ENCODE measurements at places on chromosomes 3 and 15.

DNA sequence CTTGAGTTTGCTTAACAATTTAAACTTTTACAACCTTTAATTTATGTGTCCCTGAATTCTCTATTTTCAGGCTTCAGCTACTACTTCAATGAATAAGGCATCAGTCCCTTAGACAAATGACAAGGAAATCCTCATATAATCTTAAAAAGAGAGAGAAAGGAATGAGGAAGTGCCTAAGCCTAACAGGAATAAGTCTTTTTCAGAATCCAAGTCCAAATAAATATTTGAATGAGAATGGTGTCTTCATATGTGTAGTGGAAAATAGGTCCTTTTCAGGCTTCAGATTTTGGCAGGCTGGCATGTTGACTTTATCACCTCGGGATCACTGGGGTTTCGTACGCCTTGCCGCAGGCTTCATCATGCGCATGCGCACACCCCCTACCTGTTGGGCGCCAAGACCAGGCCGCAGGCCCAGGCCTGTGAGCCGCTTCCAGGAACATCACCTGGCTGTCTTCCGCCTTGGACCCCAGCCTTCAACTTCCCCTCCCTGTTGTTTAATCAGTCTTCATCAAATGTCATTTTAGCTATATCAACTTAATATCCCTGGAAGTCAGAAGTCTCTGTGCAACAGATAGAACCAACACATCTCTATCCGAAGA is 334.5 kb downstream of the SOX2 start:
- DNase-seq: no peak

DNA sequence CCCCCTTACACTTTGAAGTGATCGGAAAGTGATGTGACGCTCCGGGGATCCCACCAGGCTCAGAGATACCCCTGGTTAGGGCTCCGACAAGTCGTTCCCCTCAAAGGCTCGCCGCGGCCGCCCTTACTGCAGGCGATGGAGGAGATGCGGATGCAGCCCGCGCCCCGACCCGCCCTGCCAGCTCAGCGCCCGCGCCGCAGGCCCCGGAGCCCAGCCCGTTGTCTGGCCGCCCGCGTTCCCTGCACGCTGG is 228 bp downstream of the GLT8D1 start:
- DNase-seq: no peak

DNA sequence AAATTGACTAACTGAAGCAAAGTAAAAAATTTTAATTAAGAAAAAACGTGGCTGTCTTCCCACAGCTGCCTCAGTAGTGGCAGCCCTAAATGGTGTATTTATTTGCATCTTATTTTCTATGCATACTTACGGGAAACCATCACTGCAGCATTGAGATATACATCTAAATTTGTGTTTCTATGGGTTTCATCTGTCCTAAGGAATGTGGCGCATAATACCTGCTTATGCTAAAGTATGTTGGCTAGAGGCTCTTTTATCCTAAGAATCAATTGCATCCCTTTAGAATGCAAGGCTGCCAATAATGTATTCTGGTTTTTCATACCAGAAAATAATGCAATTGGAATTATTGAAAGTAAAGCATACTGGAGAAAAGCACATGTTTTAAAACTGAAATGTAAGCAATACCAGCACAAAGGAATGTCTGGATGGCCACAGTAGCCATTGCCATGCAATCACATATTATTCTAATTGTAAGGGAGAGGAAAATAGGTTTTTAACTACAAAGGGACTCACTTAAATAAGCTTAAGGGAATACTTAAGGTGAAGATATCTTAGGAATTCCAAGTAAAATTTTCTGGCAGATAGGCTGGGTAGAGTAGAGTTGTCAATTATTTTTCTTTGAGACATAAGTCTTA is 834.5 kb upstream of the NECTIN3 start:
- DNase-seq: peak; percentile 37

DNA sequence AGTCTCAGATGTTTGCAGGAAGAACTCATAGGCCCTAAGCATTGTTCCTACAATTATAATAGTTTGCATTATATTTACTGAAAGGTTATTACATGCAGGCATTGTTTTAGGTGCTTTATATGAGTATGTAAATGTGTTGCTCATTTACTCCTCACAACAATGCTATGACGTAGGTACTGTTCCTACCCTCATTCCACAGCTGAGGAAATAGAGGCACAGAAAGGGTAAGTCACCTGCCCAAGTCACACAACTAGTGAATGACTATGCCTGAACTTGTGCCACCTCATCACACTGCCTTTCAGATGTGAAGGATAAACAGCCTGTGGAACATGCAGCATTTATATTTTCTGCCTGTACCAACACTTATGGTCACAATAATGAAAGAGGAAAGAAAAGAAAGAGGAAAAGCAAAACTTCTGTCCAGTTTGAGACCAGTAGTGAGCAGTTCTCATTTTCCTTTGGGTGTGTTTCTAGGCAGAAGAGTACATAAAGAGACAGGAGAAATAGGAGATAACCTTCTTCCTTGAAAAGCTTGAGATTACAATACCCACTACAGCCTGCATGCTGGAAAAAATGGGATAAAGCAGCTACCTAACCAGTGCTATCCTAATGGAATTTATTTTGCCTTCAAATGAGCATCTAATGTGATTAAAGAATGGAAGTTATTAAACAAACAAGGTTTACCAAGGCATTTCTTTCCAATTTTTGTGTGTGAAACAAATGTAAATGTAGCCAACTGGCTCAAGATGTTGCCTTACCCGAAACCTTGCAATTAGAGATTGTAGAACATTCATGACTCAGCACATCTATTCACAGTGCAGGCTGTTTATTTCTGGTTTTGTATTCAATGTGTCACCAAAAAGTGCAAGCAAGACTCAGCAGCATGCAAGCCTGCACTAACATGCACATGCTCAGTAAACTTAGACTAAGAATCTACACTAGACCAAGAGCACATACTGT is 20.5 kb upstream of the ENTPD3 start:
- DNase-seq: peak; percentile 33

DNA sequence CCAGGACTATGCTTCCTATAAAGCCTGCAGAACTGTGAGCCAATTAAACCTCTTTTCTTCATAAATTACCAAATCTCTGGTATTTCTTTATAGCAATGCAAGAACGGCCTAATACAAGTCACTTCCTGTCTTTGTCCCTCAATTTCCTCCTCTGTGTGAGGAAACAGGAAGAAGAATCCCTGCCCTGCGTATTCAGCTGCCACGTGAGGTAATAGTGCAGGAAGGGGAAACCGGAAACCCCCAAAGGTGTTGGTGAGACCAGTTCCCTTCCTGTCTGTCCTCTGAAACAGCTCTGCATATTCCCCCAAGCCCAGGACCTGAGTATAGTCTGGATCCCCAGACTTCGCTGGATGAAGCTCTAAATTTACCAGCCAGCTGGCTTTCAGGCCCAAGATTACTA is 18.1 kb upstream of the PTPN23 start:
- no peak for DNase-seq

- DNase-seq: no peak
These were observed 21.5 kb downstream of the SCN5A start for GRCh38 chr3:38627956-38628355.

DNA sequence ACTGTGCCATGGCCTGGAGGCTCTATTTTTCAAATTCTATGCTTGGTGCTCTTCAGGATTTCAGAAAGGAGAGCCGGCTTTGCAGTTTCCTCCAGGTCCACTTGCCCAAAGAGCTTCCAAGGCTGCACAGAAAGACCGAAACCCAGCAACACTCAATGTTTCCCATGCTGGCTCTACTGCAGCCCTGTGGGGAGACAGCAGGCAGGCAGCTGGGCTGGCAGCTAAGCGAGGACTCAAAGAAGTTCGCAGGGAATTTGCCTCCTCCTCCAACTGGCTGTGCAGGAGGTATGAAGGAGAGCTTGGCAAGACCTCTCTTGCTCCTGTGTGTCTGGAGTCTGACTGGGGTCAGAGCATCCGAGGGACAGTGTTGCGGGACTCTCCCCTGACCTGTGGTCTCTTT is 17.4 kb upstream of the ITGA11 start:
- no peak for DNase-seq

DNA sequence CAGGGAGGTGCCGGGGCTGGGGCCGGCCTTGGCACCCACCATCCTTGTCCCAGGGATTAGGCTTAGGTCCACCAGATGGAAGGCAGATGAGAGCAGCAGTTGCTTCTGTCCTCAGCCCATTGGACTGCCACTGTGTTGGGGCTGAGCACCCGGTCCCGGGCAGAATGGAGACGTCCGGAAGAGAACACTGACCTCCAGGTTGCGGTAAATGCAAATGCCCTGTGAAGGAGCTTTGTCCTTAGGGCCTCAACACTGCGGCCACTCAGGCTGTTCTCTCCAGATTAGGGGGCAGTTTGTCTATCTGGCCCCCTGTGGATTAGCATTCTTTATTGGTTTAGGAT is at the start of gene SERINC4:
Gene SERINC4, minus strand, starts transcription at position 276 of the 341 bp plus-strand sequence. Its CDS starts 234 bp downstream, at position 42.
- DNase-seq: no peak

DNA sequence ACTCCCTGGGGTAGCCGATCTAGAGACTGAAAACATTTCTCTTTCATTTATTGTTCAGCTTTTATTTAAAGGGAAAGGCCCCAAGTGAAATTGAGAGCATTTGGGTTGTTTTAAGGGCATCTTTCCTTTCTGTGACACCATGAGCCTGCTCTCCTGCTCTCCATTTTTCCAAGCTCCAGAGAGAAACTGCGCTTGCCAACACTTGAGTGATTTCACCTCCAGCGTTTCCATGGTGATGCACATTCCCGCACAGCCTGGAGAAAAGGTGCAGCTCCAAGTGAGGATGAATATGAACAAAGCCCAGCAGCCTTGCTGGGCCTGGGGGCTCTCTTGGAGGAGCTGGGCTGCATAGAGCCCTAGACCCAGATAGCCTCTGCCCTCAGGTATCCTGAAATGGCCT is 159.2 kb upstream of the PPP2R3A start:
- DNase-seq: no peak

GRCh38 chr15:23472678-23473077 is 25.6 kb upstream of the GOLGA6L2 start:
- no peak for DNase-seq

DNA sequence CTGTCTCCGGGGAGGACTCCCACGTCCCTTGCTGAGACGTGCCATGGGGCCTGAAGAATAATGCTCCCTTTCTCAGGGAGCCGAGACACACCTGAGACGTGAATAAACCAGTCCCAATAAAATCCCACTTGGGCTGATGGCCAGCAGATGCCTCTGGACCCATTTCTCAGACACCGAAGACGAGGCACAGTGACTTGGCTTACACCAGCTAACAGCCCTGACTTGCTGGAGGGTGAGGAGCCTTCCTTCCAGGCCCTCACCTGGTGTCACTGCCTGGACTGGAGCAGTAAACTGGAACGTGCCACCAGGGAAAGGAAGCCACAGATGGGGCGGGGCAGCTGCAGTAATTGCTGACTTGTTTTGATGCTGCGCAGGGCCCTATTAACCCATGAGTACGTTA is 189.7 kb downstream of the PDZRN3 start:
- no peak for DNase-seq

DNA sequence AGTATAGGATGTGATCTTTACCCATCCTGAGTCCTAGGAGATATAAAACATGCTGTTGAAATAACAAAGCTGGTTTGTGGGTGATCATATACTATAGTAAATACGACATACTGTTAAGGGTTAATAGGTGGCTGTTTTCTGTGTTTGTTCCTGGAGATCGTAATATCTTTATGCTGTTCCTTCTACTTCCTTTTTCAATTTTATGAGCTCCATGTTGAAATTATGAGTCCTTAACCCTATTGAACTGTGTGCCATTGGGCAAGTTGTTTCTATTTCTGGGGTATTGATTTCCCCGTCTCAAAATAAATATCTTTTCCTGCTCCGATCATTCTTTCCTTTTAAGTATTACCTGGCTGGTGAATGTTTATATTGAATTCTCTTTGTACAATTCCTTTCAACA is 115.1 kb downstream of the LPP start:
- no peak for DNase-seq

DNA sequence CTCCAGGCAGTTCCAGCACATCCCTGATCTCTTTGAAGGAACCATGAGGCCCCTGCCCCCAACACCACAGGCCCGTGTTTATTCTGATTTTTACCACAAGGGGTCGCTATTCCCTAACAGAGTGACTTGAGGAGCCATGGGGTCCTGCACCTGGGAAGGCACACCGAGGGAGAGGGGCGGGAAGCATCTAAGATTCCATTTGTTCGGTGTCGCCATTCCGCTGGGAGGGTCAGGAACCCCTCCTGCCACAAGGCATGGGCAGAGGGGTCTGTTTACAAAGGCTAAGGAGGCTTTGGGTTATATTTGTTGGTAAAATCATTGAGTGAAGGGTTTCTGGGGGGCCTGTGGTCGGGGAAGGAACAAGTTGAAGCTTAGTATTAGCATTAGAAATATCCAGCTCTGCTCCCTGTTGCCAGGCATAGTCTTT is 77.1 kb downstream of the WDR76 start:
- peak; percentile 90 for DNase-seq

DNA sequence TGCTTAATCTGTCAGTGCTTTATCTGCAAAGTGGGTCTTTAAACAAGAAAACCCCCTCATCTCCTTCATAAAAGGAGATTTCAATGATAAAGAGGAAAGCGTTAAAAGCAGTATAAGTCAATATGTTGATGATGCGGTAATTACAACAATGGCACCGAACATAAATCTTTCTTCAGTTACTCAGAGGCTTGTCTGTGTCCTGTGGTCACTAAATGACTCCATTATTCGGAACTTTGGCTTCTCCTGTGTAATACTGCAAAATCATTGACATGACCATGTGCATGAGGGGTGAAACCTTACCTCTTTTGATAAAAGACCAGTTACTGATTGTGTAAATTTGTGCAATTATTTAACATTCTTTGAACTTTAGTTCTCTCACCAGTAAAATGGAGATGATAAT is 4.8 kb upstream of the USP3 start:
- no peak for DNase-seq

GRCh38 chr15:68800875-68801274 is 19.8 kb downstream of the ANP32A start:
- no peak for DNase-seq

- no peak for DNase-seq
These were observed 965.0 kb downstream of the MCTP2 start for GRCh38 chr15:95196176-95196915.

DNA sequence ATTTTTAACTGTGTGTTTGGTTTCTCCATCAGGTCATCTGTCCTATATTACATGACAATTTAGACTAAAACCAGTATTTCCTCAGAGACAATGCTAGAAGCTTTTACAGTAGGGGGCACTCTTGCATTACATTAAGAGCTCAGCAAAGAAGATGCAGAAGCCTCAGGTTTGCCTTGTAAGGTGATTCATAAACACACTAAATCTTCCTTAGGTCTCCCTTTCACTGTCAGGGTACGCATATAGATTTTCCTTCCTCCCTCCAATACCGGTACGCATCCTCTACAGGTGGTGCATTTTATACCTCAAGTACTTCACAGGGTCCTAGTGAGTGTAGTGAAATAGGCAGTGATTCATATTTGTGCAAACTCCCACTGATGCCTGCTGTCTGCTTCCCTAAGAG is 46.5 kb downstream of the CD86 start:
- peak; percentile 66 for DNase-seq
